Uterine smooth muscle cell (primary cell): ENCODE measurements at places on chromosomes 2 and 18. TPM values are rescaled to one million over a fixed set of nuclear protein-coding genes. Genes with fewer than 3 reads are reported as not detected.

Gene CLHC1
- total RNA-seq, result 7.3 and 11.5 TPM in 2 replicates

Gene SPHKAP
- total RNA-seq, result 1.2 and 4.0 TPM in 2 replicates

Gene HOXD11
- 3.0 and 3.9 TPM in 2 replicates for total RNA-seq

Gene GPR55
- total RNA-seq, result under 0.01 TPM in 1 of 2 replicates, not detected in the other

Gene TTN
- total RNA-seq, result 1.7 and 3.9 TPM in 2 replicates

Gene SCN3A
- 0.12 and 0.66 TPM in 2 replicates for total RNA-seq

Gene ICOS
- not detected in 2 replicates for total RNA-seq

Gene SERPINB4
- not detected in 2 replicates for total RNA-seq

Gene CTAGE1
- total RNA-seq, result not detected in 2 replicates

Gene CROCC2
- total RNA-seq, result under 0.01 TPM in 1 of 2 replicates, not detected in the other
